Lung (tissue), 17 donors: ENCODE measurements at places on chromosomes 4 and X. TPM values are rescaled to one million over a fixed set of nuclear protein-coding genes. Genes with fewer than 3 reads are reported as not detected.

DNA sequence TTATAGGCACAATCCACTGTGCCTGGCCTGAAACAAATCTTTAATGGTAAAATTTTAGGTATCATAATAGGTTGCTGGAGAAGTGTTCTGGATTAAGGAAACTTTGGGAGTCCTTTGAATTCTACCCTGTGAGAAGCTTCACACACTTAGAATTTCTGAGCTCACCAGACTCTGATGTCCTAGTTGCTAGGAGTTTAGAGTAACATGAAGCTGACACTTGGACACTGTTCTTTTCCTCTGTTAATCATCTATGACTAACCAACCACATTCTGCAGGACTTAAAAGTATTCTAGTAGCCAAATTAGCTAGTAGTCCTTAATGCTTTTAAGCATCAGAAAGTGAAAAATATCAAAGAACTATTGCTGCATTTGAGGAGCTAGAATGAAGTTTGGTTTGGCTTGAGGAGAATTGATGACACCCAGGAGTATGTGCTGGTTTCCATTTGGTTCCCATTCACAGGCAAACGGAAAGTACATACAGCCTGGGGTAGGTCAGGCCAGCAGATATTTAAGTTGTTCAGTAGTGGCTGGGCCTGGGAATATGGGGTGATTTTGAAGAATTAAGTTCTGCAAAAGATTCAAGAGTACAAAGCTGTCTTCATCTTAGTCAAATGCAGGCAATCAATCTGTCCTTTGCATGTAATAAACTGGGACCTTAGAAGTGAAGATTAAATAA, 38.8 kb upstream of the IGFBP7 start:
- H3K27me3 ChIP-seq, result no peaks in the 10 kb centered on the region
- no peak overlapping the region for H3K4me3 ChIP-seq
- H3K36me3 ChIP-seq, result no peaks in the 10 kb centered on the region
- H3K4me1 ChIP-seq, result peaks cover 6% of the 10 kb centered on the region
- H3K27ac ChIP-seq, result no peak overlapping the region
- peak; percentile 17 for DNase-seq

DNA sequence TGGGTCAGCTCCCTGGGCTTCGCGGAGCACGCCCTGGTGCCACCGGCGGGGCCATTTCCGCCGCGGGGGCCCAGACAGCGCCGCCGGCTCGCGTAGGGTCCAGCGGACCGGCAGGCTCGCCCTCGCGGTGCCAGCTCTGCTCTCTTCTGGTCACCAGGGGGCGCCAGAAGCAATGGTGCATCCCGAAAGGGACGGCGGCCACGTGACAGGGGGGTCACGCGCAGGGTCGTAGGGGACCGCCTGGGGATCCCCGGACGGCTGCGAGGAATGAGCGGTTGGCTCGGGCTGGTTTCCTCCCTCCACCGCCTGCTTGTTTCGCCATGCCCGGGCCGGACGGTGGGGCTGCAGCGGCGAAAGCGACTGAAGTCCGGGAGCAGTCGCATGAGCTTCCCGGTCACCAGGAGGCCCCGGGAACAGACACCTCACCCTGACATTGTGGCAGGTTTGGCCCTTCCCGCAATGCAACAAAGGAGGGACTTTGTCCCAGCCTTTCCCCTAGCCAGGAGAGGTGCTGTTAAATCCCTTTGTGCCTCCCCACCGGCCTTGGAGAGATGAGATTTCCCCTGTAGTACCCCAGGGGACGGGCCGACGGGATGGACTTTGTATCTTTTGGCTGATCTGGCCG, 15.8 kb downstream of the ZCCHC12 start:
- DNase-seq, result peak; percentile 55
- H3K4me3 ChIP-seq, result peak overlapping the region; percentile 52
- H3K36me3 ChIP-seq, result no peaks in the 10 kb centered on the region
- no peaks in the 10 kb centered on the region for H3K4me1 ChIP-seq

- H3K27me3 ChIP-seq, result no peaks in the 10 kb centered on the region
- DNase-seq, result no peak
- H3K36me3 ChIP-seq, result no peaks in the 10 kb centered on the region
- no peaks in the 10 kb centered on the region for H3K4me1 ChIP-seq
- no peak overlapping the region for H3K4me3 ChIP-seq
Measured at GRCh38 chr4:182193311-182193710, 49.9 kb upstream of the TENM3 start.

DNA sequence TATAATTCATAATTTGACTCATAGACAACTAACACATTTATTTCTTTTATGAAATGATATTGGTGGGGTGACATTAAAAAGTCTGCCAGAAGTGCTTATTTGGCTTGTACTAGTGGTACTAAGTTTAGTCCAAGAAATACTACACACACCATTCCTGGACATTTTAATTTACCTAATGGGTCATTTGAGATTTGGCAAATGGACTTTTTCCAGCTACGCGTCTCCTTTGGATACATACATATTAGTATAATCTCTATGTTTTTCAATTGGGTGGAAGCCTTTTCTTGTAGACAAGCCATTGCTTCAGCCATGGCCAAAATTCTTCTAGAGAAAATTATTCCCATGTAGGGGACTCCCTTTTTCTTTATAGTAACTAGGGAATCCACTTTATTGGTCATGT, 968.5 kb downstream of the C4orf33 start:
- no peaks in the 10 kb centered on the region for H3K27me3 ChIP-seq
- no peaks in the 10 kb centered on the region for H3K4me1 ChIP-seq
- H3K36me3 ChIP-seq, result no peaks in the 10 kb centered on the region
- no peak for DNase-seq

DNA sequence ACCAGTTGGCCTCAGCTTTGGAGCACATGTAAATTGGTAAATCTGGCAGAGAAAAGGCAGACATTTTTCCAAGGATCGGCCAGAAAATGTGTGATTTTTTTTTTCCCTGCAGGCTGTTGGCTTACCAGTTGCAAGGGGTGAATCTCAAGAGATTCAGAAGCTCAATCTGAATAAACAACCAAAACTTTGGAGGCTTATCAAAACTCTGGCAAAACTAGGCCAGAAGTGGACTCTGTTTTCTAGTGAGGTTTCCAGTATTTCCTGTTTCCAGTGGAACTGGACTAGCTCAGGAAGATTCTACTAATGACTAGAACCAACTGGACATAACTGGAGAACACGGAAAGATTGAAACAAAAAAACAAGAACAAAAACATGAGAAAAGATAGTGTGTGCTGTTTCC, 191.3 kb downstream of the SMIM20 start:
- DNase-seq, result no peak
- no peaks in the 10 kb centered on the region for H3K4me1 ChIP-seq
- H3K4me3 ChIP-seq, result no peak overlapping the region
- H3K36me3 ChIP-seq, result no peaks in the 10 kb centered on the region
- H3K27ac ChIP-seq, result no peak overlapping the region

DNA sequence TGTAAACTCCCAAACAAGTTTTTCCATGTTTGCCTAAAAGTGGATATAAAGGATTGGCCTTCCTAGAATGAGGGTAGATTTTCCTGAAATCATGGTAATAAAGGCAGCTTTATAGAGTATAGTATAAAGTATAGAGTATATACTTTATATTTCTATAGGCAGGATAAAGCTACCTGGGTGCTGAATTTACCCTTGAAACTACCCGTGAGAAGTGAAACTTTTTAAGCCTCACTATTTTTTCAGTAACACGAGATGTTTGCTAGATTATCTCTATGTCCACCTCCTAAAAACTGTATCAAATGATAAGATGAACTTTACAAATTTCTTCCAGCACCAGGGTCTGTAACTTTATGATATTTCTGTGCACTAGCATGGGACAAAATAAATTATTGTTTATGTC, 340.0 kb upstream of the GALNTL6 start:
- H3K4me3 ChIP-seq, result no peak overlapping the region
- no peak overlapping the region for H3K27ac ChIP-seq
- H3K36me3 ChIP-seq, result no peaks in the 10 kb centered on the region

The SPANXN3 gene
- not detected for total RNA-seq

The FDCSP gene
- not detected for total RNA-seq

The F8A3 gene
- 6.0 TPM for total RNA-seq
